ENCODE measurements at places on chromosomes 1 and 21.

DNA sequence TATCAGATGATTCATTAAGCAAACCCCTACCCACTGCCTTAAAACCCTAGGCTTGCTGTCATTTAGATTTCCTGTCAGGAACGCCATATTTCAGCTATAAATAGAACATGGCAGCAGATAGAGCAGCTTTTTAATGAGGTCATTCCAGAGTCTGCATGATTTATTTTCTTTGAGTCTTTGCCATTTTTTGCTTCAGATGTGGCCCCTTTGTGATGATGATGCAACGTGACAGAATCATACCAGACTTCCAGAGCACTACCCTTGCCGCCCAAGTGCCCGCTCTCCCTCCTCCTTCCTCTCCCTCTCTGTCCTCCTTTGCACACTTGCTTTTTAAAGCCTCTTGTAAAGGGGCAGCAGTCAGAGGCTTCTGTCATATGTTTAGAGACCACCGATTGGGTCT is 55.5 kb upstream of the TRIM67 start:
- DNase-seq, result no peak

GRCh38 chr1:156517748-156518147 is 17.2 kb upstream of the MEF2D start:
- DNase-seq, result no peak

DNA sequence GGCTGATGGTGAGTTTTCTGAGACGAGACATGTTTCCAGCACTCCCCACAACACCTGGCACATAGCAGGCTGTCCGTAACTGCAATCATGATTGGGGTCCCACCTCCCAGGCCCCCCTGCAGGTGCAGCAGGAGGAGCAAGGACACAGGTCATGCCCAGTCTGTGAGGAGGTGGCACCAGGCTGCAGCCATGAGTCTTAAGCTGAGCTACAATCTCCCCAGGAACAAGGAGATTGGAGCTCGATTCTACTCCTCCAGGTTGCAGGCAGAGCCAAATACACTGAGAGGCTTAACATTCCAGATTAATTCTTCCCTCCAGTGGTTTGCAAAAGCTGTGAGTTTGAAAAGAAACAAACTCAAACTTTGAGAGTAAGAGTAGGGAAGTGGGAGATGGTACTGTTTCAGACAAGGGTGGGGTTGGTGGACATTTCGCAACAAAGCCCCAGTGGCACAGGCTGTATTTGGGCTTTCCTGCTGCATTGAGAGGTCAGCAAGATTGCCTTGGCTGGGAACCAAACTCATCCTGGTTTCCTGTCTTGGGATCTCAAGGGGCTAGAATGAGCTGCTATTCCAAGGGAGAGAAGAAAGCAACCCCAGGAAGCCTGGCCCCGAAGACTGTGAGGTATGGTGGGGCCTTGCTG is 64.8 kb upstream of the GALNT2 start:
- no peak for DNase-seq

DNA sequence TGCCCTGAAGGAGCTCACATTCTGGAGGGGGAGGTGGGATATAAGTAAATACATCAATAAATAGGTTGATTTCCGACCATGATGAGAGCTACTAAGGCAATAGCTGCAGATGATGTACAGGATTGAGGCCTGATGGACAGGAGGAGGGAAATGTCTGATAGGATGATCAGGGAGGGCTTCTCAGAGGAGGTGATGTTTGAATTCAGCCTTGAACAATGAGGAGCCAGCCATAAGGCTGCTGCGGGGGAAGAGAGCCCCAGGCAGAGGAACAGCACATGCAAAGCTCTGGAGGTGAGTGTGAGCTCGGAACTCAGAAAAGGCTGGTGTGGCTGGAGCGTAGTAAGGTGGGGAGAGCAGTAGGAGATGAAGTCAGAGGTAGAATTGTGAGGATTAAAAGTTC is 411.7 kb downstream of the PTPRU start:
- DNase-seq, result no peak

- no peak for DNase-seq
Measured at GRCh38 chr21:31880816-31881215, 8.0 kb downstream of the HUNK start.

DNA sequence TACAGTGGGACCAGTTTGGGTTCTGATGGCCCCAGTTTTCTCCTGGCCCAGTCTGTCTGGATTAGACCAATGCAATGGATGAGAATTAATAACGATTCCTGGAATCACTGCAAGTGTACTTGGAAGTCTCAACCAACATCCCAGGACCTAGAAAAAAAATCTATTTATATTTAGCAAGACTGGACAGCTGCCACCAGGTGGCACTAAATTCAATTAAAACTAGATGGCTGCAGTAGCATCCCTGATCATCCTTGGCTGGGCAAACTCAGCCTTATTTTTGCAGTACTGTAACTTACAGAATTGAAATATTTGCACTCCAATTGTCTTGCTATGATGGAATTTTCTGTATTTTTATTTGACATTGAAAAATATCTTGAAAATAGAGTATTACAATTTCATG is 165.7 kb downstream of the NCAM2 start:
- no peak for DNase-seq

DNA sequence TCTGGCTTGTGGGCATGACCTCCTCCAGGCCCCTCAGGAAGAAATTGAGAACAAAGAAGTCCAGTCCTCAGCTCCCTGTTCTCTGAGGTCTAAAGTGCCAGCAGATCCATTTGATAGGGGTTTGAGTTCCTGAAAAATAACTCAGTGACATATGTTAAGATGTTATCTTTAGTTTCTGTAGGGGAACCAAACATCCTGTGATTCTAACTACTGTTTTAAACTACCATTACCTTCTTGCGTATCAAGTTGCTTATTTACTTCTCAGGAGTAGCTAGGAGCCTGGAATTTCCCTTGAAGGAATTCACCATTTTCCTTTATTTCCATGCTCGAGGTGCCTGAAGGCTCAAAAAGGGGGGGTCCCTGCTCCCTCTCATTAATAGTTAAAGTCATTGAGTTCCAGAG is 18.8 kb upstream of the LIN9 start:
- DNase-seq, result no peak

- no peak for DNase-seq
Measured at GRCh38 chr1:26696119-26696653, 371 bp downstream of the ARID1A start.

GRCh38 chr1:84705513-84705912 is 15.3 kb upstream of the SSX2IP start:
- DNase-seq, result no peak

GRCh38 chr1:1894354-1895059 is 3.6 kb upstream of the GNB1 start:
- no peak for DNase-seq

DNA sequence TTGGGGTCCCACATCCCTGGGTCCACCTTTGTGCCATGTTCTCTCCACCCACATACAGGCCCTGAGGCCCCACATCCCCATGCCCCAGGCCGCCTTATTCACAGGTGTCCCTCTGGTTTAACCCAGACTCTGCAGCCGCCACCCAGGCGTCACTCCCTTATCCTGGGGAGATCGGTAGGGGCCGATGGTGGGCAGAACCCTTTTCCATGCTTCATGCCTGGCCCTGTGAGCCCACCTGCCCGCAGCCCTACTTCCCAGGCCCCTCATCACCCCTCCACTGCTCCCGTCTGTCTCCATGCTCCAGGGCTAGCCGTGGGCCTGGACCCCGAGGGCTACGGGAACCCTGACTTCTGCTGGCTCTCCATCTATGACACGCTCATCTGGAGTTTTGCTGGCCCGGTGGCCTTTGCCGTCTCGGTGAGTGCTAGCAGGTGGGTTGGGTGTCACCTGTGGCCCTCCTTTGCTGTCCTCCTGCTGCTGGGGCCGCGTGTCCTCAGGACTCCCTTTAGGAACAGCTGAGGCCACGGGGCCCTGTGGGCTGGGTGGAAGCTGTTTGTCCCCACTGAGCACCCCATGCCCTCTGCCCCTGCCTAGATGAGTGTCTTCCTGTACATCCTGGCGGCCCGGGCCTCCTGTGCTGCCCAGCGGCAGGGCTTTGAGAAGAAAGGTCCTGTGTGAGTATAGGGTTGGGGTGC is 12.2 kb downstream of the PSRC1 start:
- no peak for DNase-seq

GRCh38 chr1:41718497-41718896 is 200.2 kb downstream of the HIVEP3 start:
- DNase-seq, result no peak

- DNase-seq, result no peak
Measured at GRCh38 chr1:70205071-70205433, 327 bp downstream of the LRRC40 start.

DNA sequence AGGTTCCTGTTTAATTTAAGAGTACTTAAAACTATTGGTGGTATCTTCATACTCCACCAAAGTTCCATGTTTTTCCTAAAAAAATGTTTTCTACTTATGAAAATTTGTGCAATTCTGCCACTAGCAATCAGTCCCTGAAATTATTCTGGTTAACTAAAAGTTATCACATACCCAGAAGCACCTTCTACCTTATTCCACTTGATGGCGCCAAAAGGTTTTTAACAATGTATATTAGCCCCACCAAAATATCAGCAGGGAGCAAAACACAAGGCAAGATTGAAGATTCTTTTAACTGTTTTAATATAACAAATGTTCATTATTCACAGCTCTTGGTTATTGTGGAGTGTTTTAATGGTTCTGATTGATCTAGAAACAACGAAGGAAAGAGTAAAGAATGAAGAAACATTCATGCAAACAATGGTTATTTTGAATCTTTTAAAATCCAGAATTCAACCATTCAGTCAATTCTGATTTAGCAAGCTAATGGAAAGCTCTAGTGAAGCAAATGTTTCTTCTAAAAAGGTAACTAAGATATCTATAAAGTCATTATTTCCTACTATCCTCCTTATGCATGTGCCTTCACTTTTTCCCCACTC is 67.2 kb downstream of the TTLL7 start:
- DNase-seq, result peak; percentile 4
